ENCODE measurements at places on chromosomes 12 and 14. TPM values are rescaled to one million over a fixed set of nuclear protein-coding genes. Genes with fewer than 3 reads are reported as not detected.

DNA sequence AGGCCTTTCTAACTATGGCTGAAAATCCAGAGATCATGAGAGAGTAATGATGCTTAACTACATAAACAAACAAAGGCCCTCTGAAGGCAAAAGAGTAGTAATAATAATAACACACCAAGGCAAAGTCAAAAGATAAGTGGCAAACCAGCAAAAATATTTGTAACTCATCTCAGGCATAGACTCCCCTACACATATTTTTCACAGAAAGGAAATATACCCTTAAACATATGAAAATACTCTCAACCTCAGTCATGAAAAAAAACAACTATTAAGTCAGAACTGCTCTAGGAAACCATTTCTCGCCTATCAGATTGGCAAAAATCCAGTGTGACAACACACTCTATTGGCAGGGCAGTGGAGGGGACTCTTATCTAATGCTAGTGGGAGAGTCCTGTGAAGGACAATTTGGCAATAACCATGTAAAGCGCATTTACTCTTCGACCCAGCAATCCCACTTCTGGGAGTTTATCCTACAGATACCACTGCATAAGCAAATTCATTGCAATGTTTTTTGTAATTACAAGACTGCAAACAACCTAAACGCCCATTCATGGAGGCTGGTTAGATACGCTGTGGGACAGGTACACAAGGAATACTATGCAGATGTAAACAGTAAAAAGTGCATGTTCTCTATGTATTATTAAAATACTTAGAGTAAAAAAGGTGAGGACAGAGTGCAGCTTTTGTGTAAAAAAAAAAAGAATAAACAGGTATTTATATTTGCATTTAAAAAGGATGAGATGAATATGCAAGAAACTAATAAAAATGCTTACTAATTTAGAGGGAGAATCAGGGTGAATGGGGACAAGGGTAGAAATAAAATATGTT, 26.0 kb upstream of the IL22 start:
- DNase-seq: no peak
- H3K27me3 ChIP-seq: no peaks in the 10 kb centered on the region
- H3K4me3 ChIP-seq: no peak overlapping the region
- H3K27ac ChIP-seq: no peak overlapping the region

TMPRSS12 gene
- not detected for total RNA-seq

GRCh38 chr14:90005939-90006530, 50.3 kb downstream of the TDP1 start:
- no peak for DNase-seq
- H3K36me3 ChIP-seq: peaks cover 2% of the 10 kb centered on the region
- no peak overlapping the region for H3K27ac ChIP-seq
- H3K4me1 ChIP-seq: no peaks in the 10 kb centered on the region
- H3K4me3 ChIP-seq: no peak overlapping the region

DNA sequence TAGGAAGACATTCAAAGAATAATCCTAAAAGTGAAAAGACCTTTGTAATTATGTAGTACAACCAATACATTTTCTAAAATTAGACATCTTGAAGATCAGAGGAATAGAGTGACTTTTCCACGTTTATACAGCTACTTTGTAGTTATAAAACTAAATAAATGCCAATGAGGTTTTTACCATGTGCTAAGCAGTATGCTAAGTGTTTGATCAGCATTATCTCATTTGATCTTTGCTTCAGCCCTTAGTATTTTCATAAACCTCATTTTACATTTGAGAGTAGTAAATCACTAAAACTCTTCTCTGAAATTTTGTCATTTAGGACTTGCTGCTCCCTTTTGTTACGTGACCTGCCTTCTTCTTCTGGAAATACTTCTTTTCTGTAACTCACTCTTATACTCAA, 13.6 kb downstream of the MBIP start:
- H3K27me3 ChIP-seq: no peaks in the 10 kb centered on the region
- no peak overlapping the region for H3K27ac ChIP-seq
- no peaks in the 10 kb centered on the region for H3K36me3 ChIP-seq

ZBTB42 gene
- total RNA-seq: 9.1 TPM

DNA sequence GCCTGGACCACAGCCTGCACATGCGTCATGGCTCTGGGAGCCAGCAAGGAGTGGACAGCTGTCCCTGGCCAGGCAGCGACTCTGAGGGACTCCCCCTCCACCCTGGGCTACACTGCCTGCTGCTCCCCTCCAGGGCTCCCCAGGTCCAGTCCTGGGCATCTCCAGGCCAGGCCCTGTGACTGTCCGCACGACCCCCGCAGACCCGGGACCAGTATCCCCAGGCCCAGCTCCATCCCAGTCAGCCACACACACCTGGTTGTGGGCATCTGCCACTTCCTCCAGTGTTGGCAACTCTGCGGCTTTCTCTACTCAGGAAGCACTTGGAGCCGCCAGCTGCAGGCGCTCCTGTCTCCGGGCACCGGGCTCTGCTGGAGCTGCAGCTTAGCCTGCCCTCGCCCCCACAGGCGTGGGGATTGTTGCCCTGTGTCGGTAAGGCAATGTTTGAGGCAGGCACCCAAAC, 2.4 kb downstream of the ULK1 start:
- H3K4me1 ChIP-seq: peaks cover 5% of the 10 kb centered on the region
- peak overlapping the region; percentile 75 for H3K4me3 ChIP-seq
- DNase-seq: no peak
- no peaks in the 10 kb centered on the region for H3K36me3 ChIP-seq

TAS2R31 gene
- total RNA-seq: 4.3 TPM

DNA sequence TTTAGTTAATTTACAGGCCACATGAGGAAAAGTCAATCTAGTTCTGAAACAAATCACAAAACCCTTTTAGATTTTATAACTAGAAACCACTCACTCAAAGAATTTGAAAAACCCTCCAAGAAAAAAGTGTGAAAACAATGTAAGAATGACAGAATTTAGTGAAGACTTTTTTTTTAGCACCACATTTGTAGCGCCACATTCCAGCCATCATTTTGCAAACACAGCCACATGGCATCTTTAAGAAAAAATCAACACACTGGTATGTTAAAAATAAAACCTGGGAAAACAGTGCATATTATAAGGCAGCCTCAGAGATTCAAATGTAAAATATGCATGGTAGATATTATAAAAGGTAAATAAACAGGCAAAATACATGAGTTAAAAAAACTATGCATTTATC, 22.3 kb upstream of the ALX1 start:
- H3K27me3 ChIP-seq: no peaks in the 10 kb centered on the region
- no peaks in the 10 kb centered on the region for H3K4me1 ChIP-seq
- no peak overlapping the region for H3K4me3 ChIP-seq
- H3K36me3 ChIP-seq: no peaks in the 10 kb centered on the region

- no peak overlapping the region for H3K27ac ChIP-seq
- H3K4me3 ChIP-seq: no peak overlapping the region
- no peaks in the 10 kb centered on the region for H3K27me3 ChIP-seq
- DNase-seq: no peak
- H3K36me3 ChIP-seq: no peaks in the 10 kb centered on the region
Observed at GRCh38 chr14:59127437-59127732, 61.1 kb upstream of the DAAM1 start.

DNA sequence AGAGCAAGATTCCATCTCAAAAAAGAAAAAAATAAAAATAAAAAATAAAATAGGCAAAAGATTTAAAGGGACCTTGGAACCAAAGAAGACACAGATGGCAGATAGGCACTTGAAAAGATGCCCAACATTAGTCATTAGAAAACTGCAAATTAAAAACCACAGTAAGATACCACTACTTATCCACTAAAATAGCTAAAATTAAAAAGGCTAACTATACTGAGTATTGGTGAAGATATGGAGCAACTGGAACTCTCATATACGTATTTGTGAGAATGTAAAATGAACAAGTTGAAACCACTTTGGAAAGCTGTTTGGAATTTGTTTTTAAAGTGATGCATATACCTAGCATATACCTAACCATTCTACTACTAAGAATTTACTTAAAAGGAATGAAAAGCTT, 22.3 kb downstream of the BLTP3B start:
- no peaks in the 10 kb centered on the region for H3K36me3 ChIP-seq
- no peak overlapping the region for H3K4me3 ChIP-seq
- no peak for DNase-seq

HOXC6 gene
- total RNA-seq: 12.1 TPM

ACOT6 gene
- not detected for total RNA-seq

APPL2 gene
- total RNA-seq: 49.2 TPM

GRCh38 chr12:69570545-69571399, 14.5 kb upstream of the CCT2 start:
- H3K4me3 ChIP-seq: no peak overlapping the region
- DNase-seq: peak; percentile 73
- peaks cover 5% of the 10 kb centered on the region for H3K36me3 ChIP-seq
- no peak overlapping the region for H3K27ac ChIP-seq
- H3K27me3 ChIP-seq: no peaks in the 10 kb centered on the region

RERGL gene
- not detected for total RNA-seq

DNA sequence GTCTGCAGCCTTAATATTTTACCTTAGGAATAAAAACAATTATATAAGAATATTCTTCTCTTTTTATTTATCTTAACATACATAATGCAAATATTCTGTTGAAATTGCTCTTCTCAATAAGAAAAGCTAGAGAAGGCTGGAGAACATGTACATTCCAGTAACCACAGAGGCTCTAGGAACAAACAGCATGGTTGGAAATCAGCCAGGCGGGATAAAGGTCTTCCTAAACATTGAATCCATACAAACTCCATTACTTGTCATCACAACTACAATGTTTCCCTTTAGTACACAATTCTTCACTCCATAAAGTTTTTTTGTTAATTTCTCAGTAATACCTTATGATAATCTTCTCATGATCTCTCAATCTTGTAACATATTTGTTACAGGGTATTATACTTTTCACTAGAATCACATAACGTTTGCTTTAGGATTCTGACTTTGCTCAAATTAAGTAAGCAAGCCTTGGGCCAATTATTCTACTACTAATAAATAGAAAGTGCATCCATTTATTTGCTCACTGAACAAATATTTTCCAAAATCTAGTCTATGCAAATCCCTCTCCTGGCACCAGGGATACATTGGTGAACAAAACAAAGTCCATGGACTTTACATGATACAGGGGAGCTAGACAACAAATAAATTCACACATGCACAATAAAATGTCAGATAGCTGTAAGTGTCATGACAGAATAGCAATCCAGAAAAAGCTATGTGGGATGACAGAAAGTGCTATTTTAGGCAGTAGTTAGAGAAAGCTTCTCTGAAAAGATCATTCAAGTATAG, 237.5 kb upstream of the TMTC1 start:
- no peak overlapping the region for H3K4me3 ChIP-seq
- H3K27ac ChIP-seq: no peak overlapping the region
- H3K4me1 ChIP-seq: no peaks in the 10 kb centered on the region

- DNase-seq: no peak
- H3K27ac ChIP-seq: no peak overlapping the region
- no peak overlapping the region for H3K4me3 ChIP-seq
- H3K27me3 ChIP-seq: no peaks in the 10 kb centered on the region
Observed at GRCh38 chr14:84493779-84494178, 1036.2 kb upstream of the FLRT2 start.

GRCh38 chr14:65222440-65222858, 120.1 kb upstream of the MAX start:
- H3K4me3 ChIP-seq: no peak overlapping the region
- H3K27me3 ChIP-seq: no peaks in the 10 kb centered on the region
- peak overlapping the region; percentile 67 for H3K27ac ChIP-seq
- H3K4me1 ChIP-seq: peaks cover 38% of the 10 kb centered on the region

LRRC10 gene
- not detected for total RNA-seq

DNA sequence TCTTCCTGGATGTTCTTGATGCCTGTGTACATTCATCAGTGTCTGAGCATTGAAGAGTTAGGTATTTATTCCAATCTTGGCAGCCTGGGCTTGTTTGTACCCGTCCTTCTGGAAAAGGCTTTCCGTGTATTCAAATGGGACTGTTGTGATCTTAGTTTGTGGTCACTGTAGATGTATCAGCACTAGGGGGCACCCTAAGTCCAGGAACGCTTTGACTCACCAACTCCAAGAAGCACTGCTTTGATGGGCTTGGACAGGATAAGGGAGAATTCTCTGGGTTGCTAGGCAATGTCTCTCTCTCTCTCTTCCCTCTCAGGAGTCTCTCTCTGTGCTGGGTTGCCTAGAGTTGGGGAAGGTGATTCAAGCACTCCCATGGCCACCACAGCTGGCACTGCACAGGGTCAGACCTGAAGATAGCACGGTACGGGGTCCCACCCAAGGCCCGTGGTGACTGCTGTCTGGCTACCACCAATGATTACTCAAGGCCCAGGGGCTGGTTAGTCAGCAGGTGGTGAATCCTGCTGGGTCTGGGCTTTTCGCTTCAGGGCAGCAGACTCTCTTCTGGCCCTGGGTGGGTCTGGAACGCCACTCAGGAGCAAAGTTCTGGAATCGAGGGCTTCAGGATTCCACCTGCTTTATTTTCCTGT, 211.1 kb upstream of the RGS6 start:
- no peak overlapping the region for H3K27ac ChIP-seq
- H3K36me3 ChIP-seq: no peaks in the 10 kb centered on the region
- H3K4me3 ChIP-seq: no peak overlapping the region
- H3K27me3 ChIP-seq: no peaks in the 10 kb centered on the region

- no peak overlapping the region for H3K4me3 ChIP-seq
- H3K4me1 ChIP-seq: no peaks in the 10 kb centered on the region
- no peak for DNase-seq
- no peaks in the 10 kb centered on the region for H3K36me3 ChIP-seq
- H3K27ac ChIP-seq: no peak overlapping the region
Observed at GRCh38 chr12:33639975-33640374, 200.4 kb upstream of the SYT10 start.

DNA sequence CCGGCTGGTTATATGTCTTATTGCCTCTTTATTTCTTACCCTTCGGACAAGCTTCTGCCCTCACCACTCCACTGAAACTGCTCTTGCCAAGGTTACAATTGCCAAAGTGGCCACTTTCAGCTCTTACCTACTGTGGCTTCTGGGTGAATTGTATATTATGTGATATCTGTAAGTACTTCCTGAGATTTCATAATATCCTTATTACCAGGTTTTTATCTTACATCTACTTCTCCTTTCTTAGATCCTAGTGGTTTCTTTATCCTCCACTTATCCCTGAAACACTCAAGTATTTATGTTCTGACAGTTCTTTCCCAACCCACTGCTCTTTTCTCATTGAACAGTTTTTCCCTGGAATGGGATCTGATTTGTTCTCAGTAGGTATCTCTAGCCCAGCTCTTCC, 10.5 kb downstream of the CELA1 start:
- no peak overlapping the region for H3K4me3 ChIP-seq
- H3K27ac ChIP-seq: no peak overlapping the region
- H3K36me3 ChIP-seq: no peaks in the 10 kb centered on the region
- peaks cover under 1% of the 10 kb centered on the region for H3K4me1 ChIP-seq

- H3K4me3 ChIP-seq: no peak overlapping the region
- no peaks in the 10 kb centered on the region for H3K4me1 ChIP-seq
- H3K27ac ChIP-seq: no peak overlapping the region
- H3K36me3 ChIP-seq: no peaks in the 10 kb centered on the region
Observed at GRCh38 chr12:100567945-100568344, 5.5 kb upstream of the GAS2L3 start.

- H3K4me3 ChIP-seq: no peak overlapping the region
- H3K27ac ChIP-seq: no peak overlapping the region
- no peak for DNase-seq
Observed at GRCh38 chr14:50362764-50363713, 33.6 kb downstream of the CDKL1 start.

- H3K4me3 ChIP-seq: no peak overlapping the region
- H3K36me3 ChIP-seq: no peaks in the 10 kb centered on the region
- no peaks in the 10 kb centered on the region for H3K4me1 ChIP-seq
- no peak overlapping the region for H3K27ac ChIP-seq
- H3K27me3 ChIP-seq: no peaks in the 10 kb centered on the region
Observed at GRCh38 chr14:41783403-41783802, 176.7 kb downstream of the LRFN5 start.
